ENCODE measurements at places on chromosomes 7 and 10.

GRCh38 chr10:51063659-51064535 lies 10.4 kb upstream of the PRKG1 start:
- DNase-seq = no peak

DNA sequence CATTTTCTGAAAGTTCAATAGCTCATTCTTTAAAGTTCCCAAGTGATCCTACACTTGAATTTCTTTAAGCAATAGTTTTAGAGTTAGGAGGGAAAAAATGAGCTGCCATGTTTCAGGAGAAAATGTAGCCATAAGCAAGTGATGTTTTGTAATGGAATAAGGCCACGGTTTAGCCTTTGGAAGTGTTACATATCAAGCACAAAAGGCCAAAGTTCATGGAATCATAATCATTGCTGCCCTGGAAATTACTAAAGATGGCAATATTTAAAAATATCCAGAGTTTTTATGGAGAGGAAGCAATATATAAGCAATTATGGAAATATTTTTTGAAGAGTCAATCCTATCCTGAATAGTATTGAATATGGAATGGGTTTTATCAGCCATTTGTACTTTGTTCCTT lies 68.4 kb downstream of the ETV1 start:
- no peak for DNase-seq

GRCh38 chr10:31804352-31804810 lies 124.2 kb downstream of the ARHGAP12 start:
- no peak for DNase-seq

DNA sequence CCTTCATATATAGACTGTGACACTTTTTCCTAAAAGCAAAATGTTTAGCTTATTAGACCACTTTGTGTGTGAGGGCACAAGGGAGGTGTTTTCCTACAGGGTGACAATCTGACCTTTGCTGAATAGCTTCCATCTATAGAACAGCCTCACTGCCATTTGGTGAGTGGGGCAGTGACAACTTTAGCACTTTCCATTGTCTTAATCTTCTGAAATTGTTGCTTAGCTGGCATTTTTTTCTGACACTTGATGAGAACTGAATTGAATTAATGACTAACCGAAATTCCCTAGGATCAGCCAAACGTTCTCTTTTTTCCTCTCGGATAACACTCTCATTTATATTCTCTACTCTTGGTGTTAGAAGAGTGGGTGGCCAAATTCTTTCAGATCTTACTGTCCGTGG lies 30.2 kb downstream of the KDM7A start:
- DNase-seq = no peak

GRCh38 chr10:124458889-124459288 lies 2.7 kb upstream of the LHPP start:
- no peak for DNase-seq

DNA sequence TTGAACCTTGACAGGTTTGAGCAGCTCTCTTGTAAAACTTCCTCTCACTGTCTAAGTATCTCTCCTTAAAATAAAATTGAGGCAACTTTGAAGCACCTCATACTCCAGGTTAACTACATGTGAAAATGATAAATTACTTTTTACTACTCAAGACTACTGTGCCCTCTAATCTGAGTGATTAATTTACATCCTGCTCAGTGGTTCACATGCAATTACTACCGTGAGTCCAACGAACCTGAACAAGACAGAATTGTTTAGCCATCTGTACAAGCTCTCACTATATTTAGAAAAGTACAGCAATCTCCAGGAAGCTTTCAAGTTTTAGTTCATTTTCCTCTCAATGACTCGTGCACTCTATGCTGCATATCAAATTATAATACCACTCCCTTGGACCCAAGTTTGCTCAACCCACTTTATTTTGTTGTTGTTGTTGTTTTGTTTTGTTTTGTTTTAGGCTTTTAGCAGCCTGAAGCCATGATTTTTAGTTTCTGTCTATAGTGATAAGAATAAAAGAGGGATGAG lies 21.2 kb downstream of the PDE1C start:
- no peak for DNase-seq

- DNase-seq = no peak
Observed at GRCh38 chr7:44052771-44053365, 8.4 kb downstream of the DBNL start.

- no peak for DNase-seq
Observed at GRCh38 chr7:145986248-145986874, 130.2 kb upstream of the CNTNAP2 start.

DNA sequence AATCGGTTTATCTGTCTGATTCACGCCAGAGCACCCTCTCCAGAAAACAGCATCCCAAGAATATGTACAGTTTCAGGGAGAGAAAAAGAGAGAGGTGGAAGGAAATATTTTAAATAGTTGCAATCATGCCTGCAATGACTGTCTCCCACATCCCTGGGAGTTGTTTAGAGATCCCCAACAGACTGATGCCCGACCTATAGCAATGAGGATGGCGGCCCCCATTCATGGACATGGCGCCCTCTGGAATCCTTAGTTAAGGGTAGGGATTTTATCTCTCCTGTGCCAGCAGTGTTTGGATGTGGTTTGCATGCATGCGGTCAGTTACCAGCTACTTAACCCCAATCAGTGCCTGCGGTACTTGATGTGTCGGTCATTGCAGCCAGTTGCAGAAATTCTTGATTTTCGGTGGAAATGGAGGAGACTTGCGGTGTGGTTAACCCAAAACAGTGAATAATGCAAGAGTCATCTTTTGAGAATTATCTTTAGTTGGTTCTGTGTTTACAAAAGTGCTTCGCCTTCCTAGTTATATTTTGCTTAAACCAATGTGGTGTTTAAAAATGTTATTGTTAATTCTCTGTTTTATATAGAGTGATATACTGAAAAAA lies 186.0 kb upstream of the TCF7L2 start:
- no peak for DNase-seq

DNA sequence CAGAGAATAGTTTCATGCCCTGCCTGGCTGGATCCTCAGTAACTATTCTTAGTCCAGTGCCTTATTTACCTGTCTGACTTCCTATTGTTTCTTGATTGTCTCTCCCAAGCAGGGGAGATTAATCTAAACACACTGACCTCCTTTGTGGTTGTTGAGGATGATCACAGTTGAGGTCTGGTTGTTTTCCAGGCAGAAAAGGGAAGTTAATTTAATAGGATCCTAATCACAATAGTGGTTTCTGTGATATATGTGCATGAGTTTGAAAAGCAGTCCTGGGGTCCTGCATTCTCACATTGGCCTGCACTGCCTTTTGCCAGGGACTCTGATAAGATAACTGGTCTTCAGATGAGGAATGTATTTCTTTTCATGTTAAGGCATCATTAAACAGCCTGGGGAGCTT lies 130.1 kb downstream of the SND1 start:
- DNase-seq = no peak

DNA sequence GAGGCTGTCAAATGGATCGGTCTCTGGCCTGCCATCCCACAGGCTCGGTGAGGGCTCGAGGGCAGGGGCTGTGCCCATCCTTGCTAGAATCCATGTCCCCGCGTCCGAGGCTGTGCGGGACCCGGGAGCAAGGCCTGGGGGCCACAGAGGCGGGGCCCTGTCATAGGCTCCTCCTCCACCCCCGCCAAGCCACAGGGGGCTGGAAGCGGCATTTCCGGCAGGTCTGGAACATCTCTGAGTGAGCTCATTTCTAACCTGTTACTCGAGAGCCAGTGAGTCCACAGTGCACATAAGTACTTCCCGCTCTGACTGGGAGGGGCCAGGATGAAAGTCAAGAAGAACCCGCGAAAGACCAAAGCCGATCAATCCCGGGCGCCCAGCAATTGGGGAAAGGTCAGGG lies 57.6 kb downstream of the NKX6-2 start:
- DNase-seq = no peak

DNA sequence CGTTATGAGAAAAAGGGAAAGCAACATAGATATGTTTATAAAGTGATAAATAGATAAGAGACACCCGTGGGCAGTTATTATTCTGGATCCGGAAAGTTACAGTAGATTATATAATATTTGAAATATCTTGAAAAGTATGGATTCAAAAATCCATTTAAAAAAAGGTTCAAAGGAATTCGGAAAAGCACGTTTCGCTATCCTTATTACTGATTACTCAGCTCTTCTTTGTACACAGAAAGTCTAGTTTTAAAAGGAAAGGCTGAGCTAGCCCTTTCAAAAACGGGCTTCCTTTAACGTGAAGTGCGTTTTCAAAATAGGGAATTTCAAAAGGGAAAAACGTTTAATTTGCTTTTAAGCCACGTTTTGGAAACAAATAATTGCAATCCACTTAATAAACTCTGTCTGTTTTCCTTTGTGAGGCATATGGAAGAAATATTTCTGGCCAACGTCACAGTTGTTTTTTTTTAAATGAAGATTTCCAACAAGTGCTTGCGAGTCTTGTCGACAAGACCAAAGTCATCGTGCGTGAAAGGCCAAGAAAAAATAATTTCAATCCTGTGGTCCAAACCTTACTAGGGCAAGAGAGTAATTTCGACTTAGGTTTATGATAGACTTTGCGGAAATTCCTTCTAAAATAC lies 2.2 kb upstream of the SKIDA1 start:
- DNase-seq = no peak

GRCh38 chr7:124263232-124263827 lies 230.5 kb upstream of the TMEM229A start:
- DNase-seq = peak; percentile 21

GRCh38 chr7:51645255-51645654 lies 328.6 kb upstream of the COBL start:
- DNase-seq = no peak

- no peak for DNase-seq
Observed at GRCh38 chr10:14712991-14713424, 61.7 kb downstream of the FAM107B start.
